Neuronal stem cell (in vitro differentiated cells): ENCODE measurements at places on chromosomes 16 and 17.

DNA sequence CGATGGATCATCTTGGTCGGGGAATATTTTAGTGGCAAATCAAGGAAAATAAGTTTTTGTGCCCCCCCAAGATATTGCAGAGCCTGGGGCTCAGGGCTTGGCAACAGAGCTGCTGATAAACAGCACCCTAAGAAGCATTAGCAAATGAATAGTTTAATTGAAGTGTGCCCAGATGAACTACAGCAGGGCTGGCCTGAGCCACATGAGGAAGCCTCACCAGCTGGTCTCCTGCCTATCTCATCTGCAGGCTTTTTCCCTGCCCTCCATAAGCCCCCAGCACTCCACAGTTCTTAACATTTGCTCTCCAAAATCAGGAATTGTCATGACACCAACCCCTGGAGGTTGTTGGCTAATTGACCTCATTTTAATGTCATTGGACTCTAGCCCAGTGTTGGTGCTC, 480.2 kb downstream of the HS3ST3B1 start:
- no peak for DNase-seq

DNA sequence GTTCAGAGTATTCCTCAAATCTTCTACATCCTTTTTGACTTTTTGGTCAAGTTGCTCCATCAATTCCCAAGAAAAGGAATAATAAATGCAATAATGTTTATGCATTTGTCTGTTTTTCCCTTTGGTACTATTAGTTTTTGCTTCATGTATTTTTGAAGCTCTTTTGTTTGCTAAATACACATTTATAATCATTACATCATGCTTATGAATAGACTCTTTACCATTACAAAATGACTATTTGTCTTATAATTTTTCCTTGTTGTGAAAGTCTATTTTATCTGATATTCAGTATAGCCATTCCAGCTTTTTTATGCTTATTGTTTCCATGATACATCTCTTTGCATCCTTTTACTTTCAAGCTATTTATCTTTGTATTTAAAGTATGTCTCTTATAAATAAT, 41.2 kb downstream of the CEP112 start:
- no peak for DNase-seq

GRCh38 chr17:74340470-74341023, 14.5 kb downstream of the KIF19 start:
- DNase-seq: no peak

- no peak for DNase-seq
Measured at GRCh38 chr17:65664266-65664665, 102.8 kb upstream of the AXIN2 start.

- no peak for DNase-seq
Measured at GRCh38 chr17:2215616-2216364, 87.8 kb downstream of the SMG6 start.

DNA sequence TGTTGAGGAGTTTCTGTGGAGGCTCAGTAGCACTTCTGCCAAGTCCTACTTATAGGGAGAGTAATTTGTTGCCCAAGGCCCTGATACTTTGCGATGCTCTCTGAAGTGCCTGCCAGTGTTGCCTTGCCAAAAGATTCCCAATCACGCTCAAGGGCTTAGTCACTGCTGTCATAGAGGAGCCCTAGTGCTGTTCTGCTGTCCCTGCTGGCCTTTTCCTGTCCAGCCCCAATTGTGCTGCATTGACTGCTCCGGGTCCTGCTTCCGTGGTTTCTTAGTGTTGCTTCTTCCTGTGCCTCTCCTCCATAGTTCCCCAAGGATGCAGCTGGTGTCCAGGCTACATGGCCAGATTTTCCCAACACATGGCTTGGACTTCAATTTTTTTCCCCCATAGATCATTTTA, 13.9 kb downstream of the NUP93 start:
- DNase-seq: no peak

DNA sequence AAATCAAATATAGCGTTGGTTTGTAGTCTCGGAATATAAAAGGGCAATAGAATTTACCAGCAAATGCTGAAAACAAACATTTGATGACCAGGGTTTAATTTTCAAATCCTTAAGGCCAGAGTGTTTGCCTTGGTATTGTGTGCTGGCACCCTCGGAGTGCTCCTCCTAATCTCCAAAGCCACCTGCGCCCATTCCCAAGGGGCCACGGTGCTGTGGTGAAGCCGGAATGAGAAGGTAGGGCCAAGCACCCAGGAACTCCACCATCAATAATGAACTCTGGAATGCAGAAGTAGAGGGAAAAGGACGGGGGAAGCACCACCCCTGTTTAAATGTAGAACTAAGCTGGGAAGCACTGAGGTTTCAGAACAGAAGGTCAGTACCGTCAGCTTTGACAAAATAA, 51.9 kb downstream of the COG7 start:
- DNase-seq: no peak

DNA sequence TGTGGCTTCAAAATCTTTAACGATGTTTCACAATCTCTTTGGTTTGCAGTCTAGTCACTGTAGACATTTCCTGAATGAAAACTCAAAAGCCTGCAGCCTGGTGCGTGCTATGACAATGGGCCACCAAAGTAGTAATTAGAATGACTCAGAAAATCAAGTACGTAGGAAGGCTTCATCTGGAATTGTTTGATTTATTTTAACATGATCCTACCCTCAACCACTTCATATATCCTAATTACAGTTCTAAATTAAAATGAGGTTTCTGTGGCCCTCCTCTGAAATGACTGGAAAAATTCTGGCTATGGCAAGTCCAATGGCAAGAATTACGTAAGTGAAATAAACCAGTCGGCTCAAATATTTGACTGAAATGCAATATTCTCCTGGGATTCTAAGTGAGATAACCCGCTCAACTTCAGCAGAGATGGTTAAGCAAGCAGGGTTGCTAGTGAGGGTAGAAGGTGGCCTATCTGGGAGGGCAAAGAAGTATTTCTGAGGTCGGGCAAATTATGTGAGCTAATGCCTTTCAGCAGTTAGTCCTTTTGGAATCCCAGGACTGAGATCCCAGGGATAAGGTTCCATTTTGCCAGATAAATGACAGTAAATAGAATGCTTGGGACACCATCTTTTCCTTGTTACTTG, 145.6 kb upstream of the MYOCD start:
- DNase-seq: no peak

- DNase-seq: no peak
Measured at GRCh38 chr16:82758904-82759303, 132.1 kb downstream of the CDH13 start.

GRCh38 chr17:37570527-37571093, 38.6 kb downstream of the SYNRG start:
- peak; percentile 17 for DNase-seq
